Activated CD4-positive, CD25-positive, alpha-beta regulatory T cell treated with anti-CD3 and anti-CD28 coated beads, Interleukin-2, amount 50 U/mL, for 16 hours (primary cell): ENCODE measurements at places on chromosomes 1 and 21.

GRCh38 chr1:221190249-221190648, 311.0 kb downstream of the HLX start:
- DNase-seq: no peak

GRCh38 chr1:41351262-41352151, 9.7 kb upstream of the FOXO6 start:
- DNase-seq: no peak

- no peak for DNase-seq
These were observed 526.2 kb downstream of the MRPL39 start for GRCh38 chr21:25081096-25081495.

GRCh38 chr21:39799178-39799577, 54.2 kb downstream of the IGSF5 start:
- DNase-seq: no peak

- no peak for DNase-seq
These were observed 444.0 kb downstream of the NPHP4 start for GRCh38 chr1:5548266-5548665.

DNA sequence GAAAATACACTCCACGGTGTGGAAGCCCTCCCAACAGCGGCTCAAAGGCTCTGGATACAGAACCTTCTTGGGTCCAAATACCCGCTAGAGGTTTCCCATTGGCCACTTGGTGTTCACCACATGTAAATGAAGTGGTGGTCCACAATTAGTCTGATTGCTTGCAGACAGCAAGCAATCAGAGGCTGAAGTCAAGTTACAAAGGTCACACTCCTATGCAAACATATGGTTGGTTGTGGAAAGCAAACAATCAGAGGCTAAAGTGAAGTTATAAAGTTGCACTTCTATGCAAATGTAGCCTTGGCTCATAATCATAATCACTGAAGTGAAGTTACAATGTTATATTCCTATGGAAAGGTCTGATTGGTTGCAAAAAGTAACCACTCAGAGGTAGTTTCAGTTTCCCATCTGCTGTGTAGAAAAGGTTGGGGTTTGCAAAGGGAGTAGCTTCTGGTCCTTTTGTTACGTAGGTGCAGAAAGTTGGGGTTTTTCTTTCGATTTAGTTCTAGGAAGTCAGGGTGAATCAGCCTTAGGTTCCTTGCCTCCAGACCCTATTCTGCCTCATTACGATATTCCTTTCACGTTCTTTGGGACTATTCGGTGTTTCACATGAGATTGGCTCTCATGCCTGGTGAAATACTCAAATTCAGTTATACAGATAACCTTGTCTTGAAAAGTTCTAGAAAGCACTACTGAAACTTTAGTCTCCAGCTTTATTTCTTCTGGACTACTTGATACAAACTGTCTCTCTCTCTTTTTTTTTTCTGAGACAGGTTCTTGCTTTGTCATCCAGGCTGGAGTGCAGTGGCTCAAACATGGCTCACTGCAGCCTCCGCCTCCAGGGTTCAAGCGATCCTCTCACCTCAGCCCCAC, 36.7 kb upstream of the MTF2 start:
- peak; percentile 12 for DNase-seq

GRCh38 chr21:20302084-20302483, 696.1 kb upstream of the NCAM2 start:
- DNase-seq: no peak

GRCh38 chr1:2375246-2375922, 16.0 kb downstream of the MORN1 start:
- DNase-seq: no peak

DNA sequence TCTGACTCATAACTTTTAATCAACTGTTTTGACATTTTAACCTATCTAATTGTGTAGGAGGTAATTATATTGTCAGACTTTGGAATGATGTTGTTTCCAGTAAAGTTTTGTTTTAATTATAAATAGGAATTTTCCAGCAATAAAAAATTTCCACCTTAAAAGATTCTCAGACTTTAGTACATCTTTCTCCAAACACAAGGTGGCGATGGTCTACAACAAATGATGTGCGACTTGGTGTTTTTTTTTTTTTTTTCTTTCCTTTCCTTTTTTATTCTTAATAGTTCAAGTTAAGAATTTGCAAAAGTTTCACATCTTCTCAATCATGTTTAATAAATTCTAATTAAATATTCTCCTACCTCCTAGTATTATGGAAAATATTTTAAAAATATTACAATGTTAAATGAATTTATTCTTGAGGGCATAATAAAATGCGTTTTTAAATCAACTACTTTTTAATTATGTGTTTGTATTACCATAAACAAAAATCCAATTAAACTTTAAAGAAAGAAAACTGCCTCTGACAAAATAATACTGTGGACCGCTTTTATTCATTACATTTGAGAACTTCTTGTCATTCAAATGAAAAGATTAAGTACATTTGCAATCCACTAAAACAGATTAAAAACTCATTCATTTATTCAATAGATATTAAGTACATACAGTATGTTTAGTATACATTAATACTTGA, 4.4 kb upstream of the ADAMTS1 start:
- no peak for DNase-seq

DNA sequence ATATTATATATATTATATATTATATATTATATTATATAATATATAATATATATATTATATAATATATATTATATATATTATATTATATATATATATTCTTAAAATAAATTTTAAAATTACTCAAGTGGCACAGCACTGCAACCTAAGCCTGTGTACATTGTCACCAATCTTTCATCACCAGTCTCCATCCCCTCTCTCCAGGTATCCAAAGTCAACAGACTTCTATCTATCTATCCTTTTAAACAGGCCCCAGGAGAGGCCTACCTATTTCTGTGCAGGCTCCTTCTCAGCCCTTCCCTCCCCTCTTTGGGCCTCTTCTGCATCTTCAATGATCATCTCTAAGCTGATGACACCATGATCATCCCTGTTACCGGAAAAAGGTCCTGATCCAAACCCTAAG, 111.7 kb downstream of the RHOU start:
- DNase-seq: no peak

GRCh38 chr1:73979684-73980083, 218.3 kb downstream of the LRRIQ3 start:
- no peak for DNase-seq

DNA sequence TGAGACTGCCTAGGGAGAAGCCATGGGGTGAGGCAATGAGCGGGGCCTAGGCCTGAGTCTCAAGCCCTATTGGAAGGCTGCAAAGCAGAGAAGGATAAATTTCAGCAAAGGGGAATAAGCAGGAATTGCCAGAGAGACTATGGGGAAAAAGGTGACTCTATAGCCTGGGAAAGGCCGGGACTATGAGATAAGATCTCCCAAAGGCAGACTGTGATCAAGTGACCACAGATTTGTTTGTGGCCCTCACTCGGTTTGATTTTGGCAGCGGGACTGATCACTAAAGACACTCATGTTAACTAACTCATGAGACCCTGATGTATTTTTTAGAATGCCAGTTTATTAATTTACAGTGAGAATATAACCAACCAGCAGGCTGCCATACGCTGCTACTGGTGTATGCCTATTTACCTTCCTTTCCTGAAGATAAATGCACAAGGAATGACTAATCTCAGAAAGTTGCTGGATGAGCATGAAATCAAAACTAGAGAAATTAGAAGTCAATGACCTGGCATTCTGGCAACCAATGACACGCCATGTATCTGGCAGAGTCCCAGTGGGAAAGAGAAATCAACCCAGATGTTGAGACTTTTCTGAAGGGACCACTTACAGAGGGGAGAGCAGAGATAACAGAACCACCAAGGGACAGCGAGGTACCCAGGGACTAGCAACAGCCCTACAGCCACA, 4.3 kb downstream of the HSF2BP start:
- no peak for DNase-seq

- DNase-seq: no peak
These were observed 94.8 kb upstream of the PRMT6 start for GRCh38 chr1:106961646-106962045.

- no peak for DNase-seq
These were observed 49.8 kb upstream of the MROH9 start for GRCh38 chr1:170885551-170885950.

GRCh38 chr1:230120921-230121381, 53.9 kb downstream of the GALNT2 start:
- no peak for DNase-seq
